ENCODE measurements at places on chromosomes 6 and 20.

DNA sequence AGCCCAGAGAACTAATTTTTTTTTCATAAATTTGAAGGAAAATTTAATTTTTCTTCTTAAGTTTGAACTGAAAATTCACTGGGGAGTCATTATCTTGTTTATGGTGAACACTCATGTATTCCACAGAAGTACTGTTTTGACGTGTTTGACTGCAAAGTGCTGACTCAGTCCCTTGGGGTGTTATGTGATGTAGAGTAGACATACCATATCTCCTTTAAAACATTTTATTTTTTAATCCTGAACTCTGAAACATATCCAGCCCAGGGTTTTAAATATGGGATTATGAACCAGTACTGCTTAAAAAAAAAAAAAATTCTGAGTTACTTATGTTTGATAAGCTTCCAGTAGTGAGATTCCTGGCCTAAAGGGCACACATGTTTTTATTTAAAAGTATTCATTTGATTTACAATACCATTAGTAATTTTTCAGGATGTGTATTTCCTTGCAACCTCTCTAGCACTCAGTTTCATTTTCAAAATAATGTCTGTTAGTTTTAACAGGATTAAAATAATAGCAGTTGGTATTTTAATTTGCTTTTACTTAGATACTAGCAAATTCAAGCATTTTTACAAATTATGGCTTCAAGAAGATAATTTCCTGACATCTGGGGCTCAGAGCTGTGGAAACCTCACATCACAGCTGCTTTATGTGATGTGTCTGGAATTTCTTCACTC, 81.7 kb upstream of the PDE10A start:
- no peak for DNase-seq

DNA sequence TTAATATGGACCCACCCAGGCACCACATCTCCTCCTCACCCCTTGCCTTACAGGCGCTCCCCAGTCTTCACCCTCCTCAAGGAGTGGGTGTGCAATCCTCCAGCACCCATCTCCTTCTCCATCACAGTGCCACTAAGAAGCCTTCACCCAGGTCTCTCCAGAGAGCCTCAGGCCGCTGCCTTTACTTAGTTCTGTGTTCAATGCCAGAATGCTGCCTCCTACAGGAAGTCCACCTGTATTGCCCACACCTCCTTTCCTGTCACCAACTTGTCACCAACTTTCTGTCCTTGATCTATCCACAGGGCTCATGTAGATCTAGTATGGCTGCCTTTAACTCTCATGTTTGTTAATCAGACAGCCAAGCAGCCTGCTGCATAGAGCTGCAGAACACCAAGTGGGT, 586 bp upstream of the LST1 start:
- DNase-seq: peak; percentile 62

- no peak for DNase-seq
Measured at GRCh38 chr6:1770968-1771723, 161.4 kb downstream of the FOXC1 start.

DNA sequence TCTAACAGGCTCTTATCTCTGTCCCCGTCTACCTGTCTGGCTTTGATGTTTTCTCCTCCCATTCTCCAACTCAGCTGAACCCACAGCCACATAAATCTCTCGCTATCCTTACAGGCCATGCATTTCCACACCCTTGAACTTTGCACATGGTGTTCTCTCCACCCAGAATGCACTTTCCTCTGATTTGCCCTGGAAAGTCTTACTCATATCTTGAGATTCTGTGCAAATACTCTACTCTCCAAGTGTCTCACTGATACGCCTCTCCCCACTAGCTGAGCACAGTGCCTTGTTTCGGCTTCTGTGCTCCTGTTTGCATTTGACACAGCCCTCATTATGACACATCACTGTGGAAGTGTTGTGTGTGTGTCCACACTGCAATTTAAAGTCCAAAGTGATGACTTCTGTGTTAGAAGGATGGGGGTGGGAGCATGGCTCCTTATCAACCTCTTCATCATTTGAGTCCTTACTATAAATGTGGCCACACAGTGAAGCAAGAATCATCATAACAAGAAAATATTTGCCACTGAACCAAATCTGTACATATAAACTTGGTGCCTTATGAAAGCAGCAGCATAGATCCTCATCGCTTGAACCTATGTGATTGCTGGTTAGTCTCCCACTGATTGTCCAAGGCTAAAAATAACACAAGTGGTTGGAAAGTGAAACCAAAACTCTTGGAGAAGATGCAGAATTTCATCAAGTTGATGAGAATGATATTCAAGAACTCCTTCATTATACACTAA, 5.5 kb upstream of the PRELID3B start:
- DNase-seq: no peak

DNA sequence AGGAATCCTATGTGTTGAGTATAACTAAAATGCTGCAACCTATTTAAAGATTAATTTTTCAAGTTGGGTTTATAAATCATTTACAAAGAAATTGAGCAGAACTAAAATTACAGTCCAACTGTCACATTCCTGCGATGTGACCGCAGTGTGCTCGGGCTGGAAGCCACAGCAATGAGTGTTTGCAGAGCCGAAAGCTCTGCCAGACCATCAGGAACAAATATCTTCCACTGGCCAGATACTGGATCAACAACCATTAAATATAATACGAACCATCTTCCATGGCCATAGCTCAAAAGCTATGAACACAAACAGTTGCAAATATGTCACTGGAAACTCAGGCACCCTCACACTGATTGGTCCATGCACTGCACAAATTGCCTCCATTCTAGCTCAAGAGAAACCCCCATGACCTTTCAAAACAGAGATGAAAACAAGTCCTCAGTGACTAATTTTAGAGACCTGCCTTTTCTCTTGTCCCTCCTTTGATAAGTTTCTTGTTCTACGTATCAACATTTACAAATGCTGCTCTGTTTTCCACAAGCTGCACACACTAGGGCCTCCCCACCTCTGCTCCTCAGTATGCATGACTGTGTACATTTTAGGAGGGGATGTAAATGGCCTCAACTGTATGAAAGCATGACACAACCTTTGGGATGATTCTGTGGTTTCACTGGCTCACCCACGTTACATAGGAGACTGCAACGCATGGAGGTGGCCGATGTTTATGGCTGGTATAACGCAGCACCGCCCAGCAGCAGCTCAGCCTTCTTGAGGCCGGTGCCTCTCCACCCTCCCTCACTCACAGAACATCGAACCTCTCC, 171.7 kb downstream of the WDR27 start:
- DNase-seq: no peak

DNA sequence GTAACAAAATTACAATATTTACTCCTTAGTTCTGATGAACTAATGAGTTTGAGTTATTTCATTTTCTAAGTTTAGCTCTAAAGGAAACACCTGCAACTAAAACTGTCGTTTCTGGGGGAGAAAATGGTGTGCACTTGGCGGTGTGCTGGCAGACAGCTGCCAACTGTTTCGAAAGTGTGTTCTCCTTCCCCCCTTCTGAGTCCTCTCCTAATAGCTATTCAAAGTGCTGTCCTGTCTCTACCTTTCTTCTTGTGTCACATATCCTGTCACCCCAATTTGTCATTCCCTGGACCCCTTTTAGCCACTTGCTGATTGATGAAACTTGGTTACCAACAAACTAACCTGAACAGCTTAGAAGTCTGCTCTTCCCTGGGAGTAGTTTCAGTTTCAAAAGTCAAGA, 4.9 kb upstream of the UBE2J1 start:
- peak; percentile 32 for DNase-seq

GRCh38 chr6:33438978-33439594, 15.3 kb upstream of the ZBTB9 start:
- DNase-seq: no peak

GRCh38 chr6:105194591-105194990, 14.8 kb upstream of the POPDC3 start:
- no peak for DNase-seq

DNA sequence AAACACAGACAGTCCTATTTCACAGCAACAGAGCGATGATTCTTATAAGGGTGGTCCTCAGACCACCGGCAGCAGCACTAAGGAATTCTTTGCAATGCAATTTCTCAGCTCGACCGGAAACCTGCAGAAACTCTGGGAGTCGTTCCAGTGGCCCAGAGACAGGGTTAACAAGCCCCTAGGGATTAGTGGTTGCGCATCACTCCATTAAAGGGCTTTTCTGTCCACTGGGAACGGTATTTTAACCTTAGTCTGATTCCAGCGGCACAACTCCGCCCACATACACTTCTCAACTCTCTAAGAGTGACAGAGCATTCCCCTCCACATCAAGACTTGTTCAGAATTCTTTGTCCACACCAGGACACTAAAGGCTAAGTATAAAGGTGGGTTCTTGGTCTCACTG, 341.5 kb downstream of the TFAP2A start:
- no peak for DNase-seq

GRCh38 chr6:71482742-71483141, 194.1 kb downstream of the OGFRL1 start:
- no peak for DNase-seq

DNA sequence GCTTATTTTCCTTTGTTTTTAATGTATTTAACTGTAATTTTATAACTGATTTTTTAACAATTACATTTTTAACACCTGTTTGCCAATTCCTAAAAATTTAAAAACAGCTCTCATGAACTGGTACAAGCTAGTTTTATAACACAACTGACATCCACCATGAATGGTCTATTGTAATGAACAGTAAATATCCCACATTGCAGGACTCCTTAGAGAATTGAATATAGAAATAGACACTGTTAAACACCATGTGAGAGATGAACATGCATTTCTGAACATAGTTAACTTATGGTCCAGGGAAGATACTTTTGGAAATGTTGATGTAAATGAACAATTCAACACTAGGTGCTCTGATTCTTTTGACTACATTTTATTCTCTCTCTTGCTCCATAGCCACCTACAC, 195.1 kb upstream of the GMDS start:
- DNase-seq: no peak

- DNase-seq: no peak
Measured at GRCh38 chr6:112502351-112503090, 155.4 kb downstream of the RFPL4B start.

- no peak for DNase-seq
Measured at GRCh38 chr6:153553627-153554026, 422.5 kb upstream of the RGS17 start.

DNA sequence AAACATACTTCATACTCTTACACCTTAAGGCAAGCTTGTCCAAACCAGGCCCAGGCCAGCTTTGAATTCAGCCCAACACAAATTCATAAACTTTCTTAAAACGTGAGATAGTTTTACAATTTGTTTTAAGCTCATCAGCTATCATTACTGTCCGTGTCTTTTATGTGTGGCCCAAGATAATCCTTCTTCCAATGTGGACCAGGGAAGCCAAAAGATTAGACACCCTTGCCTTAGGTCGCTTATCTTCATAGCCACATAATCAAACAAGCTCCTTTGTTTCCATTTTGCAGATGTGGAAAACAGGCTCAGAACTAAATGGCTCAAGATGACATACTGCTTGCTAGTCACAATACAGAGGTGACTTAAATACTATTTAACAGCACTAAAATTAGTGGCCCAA, 6.0 kb downstream of the SALL4 start:
- DNase-seq: peak; percentile 93

- DNase-seq: peak; percentile 61
Measured at GRCh38 chr20:51639206-51639832, 96.8 kb upstream of the NFATC2 start.

DNA sequence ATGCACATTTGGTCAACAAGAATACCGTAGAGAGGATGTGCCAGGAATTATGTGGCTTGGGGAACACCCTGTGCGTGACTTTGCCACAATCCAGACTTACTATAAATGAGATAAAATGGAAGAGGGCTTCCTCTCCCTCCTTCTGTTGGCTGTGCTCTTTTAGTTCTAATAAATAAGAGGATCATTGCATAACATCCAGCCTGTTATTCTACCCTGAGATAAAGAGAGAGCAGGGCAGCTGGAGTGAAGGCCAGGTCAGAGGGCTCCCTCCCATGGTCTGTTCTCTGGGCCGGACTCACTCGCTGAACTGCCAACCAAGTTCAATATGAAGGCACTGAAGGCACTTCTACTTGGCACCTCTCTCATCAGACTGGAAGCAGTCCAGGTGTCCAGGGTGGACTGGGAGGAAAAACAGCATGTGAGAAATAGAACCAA, 91.7 kb downstream of the MTFR2 start:
- DNase-seq: no peak

- DNase-seq: no peak
Measured at GRCh38 chr6:14883921-14884320, 361.9 kb upstream of the JARID2 start.

DNA sequence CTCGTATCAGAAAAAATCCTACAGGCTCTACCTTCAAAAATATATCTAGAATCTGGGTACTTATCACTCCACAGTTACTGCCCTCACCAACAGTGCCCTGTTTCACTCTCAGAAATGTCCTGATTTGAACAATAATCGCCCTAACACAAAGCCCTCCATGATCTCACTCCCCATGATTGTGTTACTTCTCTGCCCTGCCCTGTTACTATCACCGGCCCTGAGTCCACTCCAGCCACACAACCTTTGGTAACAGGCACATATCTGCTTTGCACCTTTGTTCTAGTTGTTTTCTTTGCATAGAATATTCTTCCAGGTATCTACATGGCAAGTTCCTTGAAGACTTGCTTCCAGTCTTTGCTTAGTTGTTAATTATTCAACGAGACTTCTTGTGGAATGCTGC, 142.0 kb downstream of the ARHGAP18 start:
- DNase-seq: no peak

- no peak for DNase-seq
Measured at GRCh38 chr6:143766185-143766553, 77.0 kb upstream of the LTV1 start.

GRCh38 chr6:134407791-134408190, 89.9 kb upstream of the SGK1 start:
- DNase-seq: no peak

Data from hematopoietic multipotent progenitor cell treated with erythropoietin and hydrocortisone succinate and interleukin-3 and kit ligand, for 8 days (in vitro differentiated cells).